ENCODE measurements at places on chromosomes 7 and 10.

DNA sequence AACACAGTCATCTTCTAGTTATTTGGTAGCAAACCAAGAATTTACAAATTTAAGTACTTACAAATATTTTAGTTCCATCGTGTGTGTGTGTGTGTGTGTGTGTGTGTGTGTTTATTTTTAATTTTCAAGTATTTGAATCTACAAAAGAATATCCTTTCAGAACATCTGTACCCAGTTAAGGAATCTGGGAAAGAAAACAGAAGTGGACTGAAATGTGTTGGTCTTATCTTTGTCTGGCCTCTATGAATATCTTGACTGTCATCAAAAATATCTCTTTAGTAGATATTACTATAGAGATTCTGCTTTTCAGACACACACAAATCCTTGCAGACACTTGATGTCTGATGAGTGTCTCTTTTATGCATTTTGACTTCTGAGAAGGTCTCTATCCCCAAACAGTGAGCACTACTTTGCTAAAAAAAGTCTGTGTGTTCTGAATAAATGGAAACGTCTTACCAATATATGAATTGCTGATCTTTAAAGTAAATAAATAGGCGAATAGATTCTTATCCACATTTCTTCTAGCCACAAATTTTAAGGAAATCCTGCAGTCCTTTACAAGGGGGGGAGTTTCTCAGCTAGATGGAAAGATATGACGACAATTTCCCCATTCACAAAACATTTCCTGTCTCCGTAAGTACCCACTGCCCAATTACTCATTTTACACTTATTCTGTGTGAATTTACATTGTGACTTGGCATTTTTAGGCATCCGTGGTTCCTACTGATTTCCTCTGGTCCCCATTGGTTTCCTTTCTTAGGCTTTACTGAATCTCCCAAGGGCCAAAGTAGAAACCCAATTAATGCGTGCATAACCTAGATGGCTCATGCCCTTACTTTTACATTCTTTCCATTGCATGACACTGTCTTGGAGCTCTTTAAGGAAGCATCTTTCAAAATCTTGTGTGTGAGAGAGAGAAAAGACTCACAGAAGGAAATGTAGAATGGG, 36.0 kb downstream of the NRCAM start:
- no peak for DNase-seq

DNA sequence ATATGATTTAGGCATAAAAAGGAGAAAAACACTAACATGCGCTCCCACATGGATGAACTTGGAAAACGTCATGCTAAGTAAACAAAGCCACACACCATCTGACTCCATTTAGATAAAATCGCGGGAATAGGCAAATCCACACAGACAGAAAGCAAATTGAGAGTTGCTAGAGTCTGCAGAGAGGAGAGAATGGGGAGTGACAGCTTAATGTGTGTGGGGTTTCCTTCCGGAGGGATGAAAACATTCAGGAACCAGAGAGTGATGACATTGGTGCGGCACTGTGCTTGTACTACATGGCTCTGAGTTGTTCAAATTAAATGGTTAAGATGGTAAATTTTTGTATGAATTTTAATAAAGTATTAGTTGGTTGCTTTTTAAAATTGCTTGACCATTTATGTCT, 482.9 kb upstream of the AKR1E2 start:
- DNase-seq = no peak

DNA sequence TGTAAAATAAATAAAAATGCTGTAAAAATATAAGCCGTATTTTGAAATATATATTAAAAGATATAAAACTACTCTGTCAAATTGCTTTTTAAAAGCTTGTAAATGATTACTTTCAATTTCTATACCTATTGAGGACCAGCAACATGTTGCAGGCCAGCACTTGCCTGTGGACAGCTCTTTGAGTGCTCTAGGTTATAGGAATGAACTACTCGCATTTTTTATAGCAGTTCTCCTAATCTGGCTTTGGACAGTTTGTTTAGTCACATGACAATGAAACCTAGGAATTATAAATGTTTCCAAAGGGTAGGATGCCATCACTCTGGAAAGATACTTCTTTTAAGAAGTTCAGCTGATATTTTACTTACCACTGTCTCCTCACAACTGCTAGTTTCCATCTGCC, 117.7 kb upstream of the PTPRZ1 start:
- DNase-seq = no peak

- no peak for DNase-seq
These were observed 21.9 kb downstream of the ADCYAP1R1 start for GRCh38 chr7:31074120-31074383.

Measured in stimulated activated CD8-positive, alpha-beta memory T cell treated with anti-CD3 and anti-CD28 coated beads, Interleukin-4, amount 100 ng/mL, for 1 hour (primary cell).